ENCODE measurements at places on chromosomes 11 and 22. TPM values are rescaled to one million over a fixed set of nuclear protein-coding genes. Genes with fewer than 3 reads are reported as not detected.

Gene SORL1
- total RNA-seq = 8.0 TPM

Gene NAALAD2
- total RNA-seq = 0.63 TPM

Gene SLC22A8
- not detected for total RNA-seq

Gene LARGE1
- 9.8 TPM for total RNA-seq

Gene SERGEF
- total RNA-seq = 27.8 TPM

Gene RAB1B
- 177 TPM for total RNA-seq

Gene SAC3D1
- total RNA-seq = 20.3 TPM

Gene FANCF
- total RNA-seq = 16.4 TPM

Gene RAD9A
- total RNA-seq = 9.8 TPM

Gene PKNOX2
- total RNA-seq = 1.6 TPM

All from mesangial cell (primary cell).